AG10803 (cell line): ENCODE measurements at places on chromosomes 3 and 15.

DNA sequence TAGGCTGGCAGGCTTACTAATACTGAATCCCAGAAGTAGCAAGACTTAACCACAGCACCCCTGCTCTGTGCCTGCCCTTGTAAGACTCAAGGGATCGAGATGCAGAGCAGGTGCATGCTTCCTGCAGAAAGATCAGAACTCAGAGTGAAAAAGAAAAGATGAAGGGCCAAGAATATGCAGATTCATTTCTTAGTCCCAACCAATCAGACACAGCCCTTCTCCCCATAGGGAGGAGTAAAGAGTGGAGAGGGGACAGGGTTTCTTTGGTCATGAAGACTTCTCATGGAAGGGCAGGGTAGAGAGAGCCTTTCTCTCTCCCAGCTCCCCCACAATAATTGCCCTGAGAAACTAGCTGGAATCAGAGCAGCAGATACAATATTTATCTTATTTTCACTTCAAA lies 105.6 kb upstream of the MB21D2 start:
- DNase-seq = no peak

DNA sequence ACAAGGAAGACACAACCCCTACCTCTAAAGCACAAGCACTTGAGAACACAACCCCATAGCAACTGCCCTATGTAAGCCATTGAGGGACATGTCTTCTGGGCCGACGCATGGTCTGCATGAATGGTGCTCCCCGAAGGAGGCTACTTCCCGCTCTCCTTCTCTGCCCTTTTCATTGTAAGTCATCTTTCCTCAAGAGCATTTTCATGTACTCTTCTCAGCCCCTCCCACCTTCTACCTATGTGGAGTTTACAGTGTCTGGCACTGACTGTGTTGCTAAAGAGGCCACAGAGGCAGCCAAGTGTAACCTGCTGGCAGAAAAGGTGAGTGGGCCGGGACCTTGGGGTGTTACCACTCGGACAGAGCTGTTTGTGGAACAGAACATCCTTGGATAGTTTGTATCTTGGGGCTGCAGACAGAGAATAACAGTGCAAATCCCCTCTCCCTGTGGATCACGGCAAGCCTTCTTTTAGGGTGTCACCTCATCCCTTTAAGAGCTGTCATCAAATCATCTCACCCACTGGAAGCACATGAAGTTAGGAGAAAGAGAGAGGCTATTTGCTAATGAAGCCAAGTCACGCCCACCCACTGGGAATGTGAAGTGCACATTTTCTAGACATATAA lies 5.6 kb downstream of the AHSG start:
- DNase-seq = no peak

- DNase-seq = peak; percentile 53
Measured at GRCh38 chr15:51367322-51367976, 26.0 kb downstream of the GLDN start.

DNA sequence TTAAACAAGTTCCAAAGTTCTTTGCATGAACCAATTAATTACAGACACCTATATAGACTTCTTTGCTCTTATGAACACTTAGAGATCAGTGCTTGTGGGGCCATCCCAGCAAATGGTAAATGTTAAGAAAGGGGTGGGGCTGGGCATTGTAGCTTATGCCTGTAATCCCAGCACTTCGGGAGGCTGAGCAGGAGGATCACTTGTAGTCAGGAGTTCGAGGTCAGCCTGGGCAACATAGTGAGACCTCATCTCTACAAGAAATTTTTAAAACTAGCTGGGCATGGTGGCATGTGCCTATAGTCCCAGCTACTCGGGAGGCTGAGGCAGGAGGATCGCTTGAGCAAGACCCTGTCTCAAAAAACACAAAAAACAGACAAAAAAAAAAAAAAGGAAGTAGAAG lies 19.4 kb upstream of the STARD5 start:
- no peak for DNase-seq

- DNase-seq = no peak
Measured at GRCh38 chr15:59873644-59874272, 130.4 kb upstream of the FOXB1 start.

DNA sequence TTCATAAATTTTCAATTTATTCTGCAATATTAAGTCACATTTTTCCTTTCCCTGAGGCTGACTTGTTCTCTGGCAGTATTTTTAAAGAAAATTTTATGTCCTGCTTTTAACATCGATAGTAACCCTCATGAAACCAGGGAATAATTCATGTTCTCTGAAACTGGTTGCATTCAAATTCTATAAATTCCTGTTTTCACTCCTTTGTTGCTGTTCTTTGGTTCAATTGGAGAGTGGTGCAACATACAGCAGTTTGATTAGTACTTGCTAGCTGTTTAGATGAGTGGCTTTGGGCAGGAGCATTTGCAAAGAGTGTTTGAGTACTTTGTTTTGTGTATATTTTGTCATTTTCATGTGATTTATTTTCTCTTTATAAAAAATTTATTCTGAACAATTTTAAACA lies 19.2 kb downstream of the ZIC1 start:
- no peak for DNase-seq

GRCh38 chr3:101778385-101779046 lies 495 bp upstream of the NXPE3 start:
- DNase-seq = no peak

DNA sequence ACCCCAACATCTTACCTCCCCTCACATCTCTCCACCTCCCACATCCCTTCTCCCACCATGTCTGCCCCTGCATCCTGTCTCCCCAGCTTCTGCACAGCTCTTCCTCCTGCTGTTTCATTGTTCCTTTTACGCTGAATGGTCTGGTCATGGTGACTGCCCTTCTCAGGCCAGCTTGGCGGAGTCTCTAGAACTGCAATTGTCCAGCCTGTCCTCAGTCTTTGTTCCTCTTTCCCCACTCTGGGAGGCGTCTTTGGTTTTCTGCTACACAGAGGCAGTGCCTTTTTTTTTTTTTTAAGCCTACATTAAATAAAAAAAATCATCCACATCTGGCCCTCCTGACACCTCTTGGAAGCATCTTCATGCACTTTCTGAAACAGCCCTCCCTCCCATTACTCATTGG lies 49.1 kb upstream of the SEC22A start:
- no peak for DNase-seq

- DNase-seq = no peak
Measured at GRCh38 chr3:29926378-29926777, 645.5 kb downstream of the RBMS3 start.

DNA sequence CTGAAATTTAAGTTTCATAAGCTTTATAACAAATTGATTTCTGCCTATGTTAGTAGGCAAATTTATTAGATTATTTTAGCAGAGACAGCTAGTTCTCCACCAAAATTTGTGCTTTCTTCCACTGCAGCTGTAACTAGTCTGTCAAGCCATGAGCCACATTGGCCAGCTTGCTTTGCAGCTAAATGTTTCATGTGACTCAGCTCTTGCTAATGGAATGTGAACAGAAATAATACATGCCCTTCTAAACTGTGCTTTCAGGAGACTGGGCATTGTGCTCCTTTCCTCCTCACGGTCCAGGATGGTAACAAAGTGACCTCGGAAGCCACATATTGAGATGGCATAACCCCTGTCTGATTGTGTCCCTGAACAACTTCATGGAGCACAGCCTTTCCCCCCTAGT lies 51.3 kb upstream of the KPNA4 start:
- peak; percentile 52 for DNase-seq

- peak; percentile 41 for DNase-seq
Measured at GRCh38 chr3:133532951-133533350, 40.5 kb upstream of the CDV3 start.

DNA sequence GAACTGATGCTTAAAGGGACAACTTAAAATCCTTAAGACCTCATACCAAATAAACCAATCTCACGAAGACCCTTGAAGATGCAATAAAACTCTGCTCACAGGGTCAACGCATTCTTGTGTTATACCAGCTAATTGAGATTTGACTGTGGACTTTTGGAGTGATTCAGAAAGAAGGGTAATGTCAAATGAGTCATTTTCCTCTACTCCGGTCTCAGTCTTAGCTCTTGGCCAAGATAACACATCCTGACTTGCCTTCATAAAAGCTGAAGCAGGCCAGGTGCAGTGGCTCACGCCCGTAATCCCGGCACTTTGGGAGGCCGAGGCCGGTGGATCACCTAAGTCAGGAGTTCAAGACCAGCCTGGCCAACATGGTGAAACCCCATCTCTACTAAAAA lies 3.8 kb downstream of the PKM start:
- DNase-seq = peak; percentile 79

GRCh38 chr15:25600751-25601150 lies 161.9 kb upstream of the UBE3A start:
- peak; percentile 5 for DNase-seq

DNA sequence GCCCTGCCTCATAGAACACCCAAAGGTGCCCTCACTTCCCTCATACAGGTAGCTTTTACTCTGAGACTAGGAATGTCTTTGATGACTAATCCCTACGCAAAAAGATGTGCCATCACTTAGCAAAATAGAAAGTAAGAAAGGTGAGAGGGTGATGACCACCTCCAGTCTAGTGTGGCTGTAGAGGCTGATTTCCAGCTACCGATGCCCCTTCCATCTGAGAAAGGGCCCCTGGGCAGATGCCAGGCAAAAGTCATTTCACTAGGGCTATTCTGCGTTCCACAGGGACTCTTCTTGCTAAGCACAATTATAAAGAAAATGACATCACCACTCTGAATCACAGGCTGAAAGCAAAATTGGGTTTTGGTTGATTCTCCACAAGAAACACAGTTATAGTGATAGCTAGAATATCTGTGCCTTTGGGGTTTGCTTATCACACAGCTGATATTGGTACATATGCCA lies 77.4 kb downstream of the RBPMS2 start:
- no peak for DNase-seq

GRCh38 chr3:33380653-33381052 lies 59.6 kb downstream of the UBP1 start:
- no peak for DNase-seq

DNA sequence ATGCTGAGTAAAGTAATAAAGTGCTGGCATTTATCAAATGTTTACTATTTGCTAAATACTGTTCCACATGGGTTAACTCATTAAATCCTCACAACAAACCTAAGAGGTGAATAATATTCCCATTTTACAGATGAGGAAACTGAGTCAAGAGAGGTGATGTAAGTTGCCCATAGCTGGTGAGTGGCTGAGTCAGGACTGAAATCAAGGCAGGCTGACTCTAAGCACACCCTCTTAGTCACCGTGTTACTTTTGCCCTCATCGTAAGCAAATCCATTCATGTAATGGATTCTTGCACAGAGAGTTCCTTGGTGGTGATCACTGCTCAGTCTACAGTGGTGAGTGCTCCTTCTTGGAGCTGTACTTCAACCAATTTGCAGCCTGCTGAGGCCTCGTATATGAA lies 28.9 kb upstream of the PTX3 start:
- no peak for DNase-seq

DNA sequence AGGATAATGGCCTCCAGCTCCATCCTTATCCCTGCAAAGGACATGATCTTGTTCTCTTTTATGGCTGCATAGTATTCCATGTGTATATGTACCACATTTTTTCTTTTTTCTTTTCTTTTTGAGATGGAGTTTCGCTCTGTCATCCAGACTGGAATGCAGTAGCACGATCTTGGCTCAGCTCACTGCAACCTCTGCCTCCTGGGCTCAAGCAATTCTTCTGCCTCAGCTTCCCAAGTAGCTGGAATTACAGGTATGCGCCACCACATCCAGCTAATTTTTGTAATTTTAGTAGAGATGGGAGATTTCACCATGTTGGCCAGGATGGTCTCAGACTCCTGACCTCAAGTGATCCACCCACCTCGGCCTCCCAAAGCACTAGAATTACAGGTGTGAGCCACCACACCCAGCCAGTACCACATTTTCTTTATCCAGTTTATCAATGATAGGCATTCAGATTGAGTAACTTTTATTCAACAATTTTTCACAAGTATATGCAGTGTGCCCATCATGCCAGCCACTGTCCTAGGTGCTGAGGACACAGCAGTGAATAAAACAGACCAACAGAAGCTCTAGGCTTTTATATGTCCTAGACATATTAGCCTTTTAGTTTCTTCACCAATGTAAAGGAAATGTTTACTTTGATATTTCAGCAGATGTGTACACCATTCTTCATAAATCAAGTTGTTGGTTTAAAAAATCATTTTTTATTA lies 815.2 kb downstream of the FHIT start:
- DNase-seq = no peak

DNA sequence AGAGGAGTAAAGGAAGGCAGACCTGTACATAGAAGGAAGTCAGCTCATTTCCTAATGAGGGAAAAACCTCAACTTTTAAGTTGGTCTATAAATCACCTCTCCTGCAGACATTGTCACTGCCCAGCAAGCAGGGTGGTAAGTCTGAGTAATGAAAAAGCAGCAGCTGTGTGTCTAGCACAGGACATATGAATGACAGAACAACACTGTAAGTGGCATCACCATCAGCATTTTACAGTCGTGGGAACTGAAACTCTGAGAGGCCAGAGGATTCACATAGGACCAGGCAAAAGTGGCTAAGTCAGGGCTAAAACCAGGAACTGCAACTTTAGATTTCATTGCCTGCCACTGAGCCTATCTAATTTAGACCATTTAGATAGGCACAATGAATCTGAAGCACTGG lies 235.6 kb downstream of the CLSTN2 start:
- DNase-seq = no peak

DNA sequence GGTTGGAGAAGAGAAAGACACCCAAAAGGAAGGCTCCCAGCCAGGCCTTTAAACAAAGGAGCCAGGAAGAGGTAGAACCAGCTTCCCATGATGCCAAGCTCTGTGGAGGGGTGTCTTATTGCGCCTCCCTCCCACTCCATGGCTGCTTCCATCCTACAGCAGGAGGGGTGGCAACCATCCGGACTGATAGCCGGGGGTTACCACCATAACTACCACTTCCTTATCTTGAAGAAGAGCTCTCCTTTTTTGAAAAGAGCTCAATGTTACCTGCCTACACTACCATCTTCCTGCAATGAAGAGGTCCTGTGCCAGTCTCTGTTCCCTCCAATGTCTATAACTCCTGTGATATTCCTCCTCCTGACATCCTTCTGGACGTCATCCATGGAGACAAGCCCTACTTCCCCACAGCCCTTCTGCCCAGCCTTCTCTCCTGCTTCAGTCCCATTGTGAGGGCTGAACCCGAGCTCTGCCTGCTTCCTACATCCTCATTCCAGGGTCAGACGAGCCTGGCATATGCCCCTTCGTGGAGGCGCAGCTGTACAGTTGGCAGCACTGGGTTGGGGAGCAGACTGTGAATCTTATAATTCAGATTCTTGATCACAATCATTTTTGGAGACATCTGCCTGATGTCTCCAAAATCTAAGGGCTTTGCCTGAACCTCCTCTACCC lies 8.5 kb downstream of the CCDC9B start:
- no peak for DNase-seq
